Activated CD8-positive, alpha-beta memory T cell treated with anti-CD3 and anti-CD28 coated beads, Interleukin-2, amount 10 ng/mL, durations not matched to agents 7 days and 5 days (primary cell): ENCODE measurements at places on chromosomes 2 and 18. TPM values are rescaled to one million over a fixed set of nuclear protein-coding genes. Genes with fewer than 3 reads are reported as not detected.

DNA sequence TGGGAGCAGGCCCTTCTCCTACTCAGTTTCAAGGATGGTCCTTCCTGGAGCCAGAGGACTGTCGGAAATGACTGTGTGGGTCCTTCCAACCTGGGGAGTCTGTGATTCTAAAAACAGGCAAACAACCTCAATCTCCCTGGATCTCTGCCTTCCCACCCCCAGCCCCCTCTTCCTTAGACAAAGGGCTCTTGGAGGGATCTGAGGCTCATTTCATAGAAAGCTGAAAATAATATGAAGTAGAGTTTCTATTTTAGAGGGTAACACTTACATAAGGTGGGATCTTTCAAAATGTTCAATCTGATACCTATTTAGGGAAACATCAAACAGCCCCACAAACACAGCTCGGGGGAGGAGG lies 69.4 kb downstream of the RHOB start:
- H3K4me3 ChIP-seq, result no peak overlapping the region
- peak overlapping the region; percentile 78 for H3K27ac ChIP-seq
- peaks cover 21% of the 10 kb centered on the region for H3K4me1 ChIP-seq

DNA sequence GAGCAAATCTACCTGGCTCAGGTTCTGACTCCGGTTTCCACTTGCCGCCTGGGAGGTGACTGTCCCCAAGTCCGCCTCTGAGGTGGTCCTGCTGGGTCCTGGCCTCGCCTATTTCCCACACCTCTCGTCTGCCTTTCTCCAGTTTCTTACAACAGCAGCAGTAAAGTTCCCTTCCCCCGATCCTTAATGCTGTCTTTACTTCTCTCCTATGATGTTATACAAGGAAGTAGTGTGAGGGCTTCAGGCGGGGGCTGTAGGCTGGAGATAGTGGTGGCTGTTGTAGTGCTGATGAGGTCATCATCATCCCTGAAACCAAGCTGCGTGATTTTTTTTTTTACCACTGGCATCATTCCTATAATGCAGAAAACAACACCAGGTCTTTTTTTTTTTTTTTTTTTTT lies 18.9 kb downstream of the TGIF1 start:
- no peak overlapping the region for H3K27ac ChIP-seq
- H3K36me3 ChIP-seq, result no peaks in the 10 kb centered on the region
- H3K4me1 ChIP-seq, result peaks cover 13% of the 10 kb centered on the region
- H3K4me3 ChIP-seq, result no peak overlapping the region

GRCh38 chr18:61883547-61883946 lies 9.3 kb downstream of the RNF152 start:
- no peaks in the 10 kb centered on the region for H3K4me1 ChIP-seq
- no peaks in the 10 kb centered on the region for H3K36me3 ChIP-seq
- no peak overlapping the region for H3K4me3 ChIP-seq
- H3K27me3 ChIP-seq, result peaks cover 18% of the 10 kb centered on the region

GRCh38 chr2:222427646-222428301 lies 3.4 kb downstream of the SGPP2 start:
- H3K27me3 ChIP-seq, result peaks cover 49% of the 10 kb centered on the region
- peaks cover 14% of the 10 kb centered on the region for H3K4me1 ChIP-seq
- DNase-seq, result no peak
- peak overlapping the region; percentile 77 for H3K27ac ChIP-seq
- H3K4me3 ChIP-seq, result no peak overlapping the region
- peaks cover 1% of the 10 kb centered on the region for H3K36me3 ChIP-seq

DNA sequence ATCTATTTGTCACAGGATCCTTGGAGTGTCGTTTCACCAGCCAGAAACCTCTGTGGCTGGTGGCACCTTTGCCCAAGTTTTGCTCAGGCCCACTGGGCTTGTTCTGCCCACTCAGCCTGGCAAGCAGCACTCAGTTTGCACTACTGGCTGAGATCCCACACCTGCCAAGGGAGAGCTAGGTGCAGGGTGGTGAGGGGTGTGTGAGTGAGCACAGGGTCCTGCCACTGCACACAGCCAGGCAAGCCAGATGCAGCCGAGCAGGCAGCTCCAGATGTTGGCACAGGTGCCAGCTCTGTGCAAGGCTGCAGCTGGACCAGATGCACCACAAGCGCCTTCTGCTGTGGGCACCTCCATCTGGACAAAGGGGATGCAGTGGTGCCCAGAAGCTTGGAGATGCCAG lies 281.7 kb upstream of the UBE2E3 start:
- H3K27ac ChIP-seq, result no peak overlapping the region
- no peaks in the 10 kb centered on the region for H3K4me1 ChIP-seq
- DNase-seq, result no peak
- no peaks in the 10 kb centered on the region for H3K27me3 ChIP-seq

DNA sequence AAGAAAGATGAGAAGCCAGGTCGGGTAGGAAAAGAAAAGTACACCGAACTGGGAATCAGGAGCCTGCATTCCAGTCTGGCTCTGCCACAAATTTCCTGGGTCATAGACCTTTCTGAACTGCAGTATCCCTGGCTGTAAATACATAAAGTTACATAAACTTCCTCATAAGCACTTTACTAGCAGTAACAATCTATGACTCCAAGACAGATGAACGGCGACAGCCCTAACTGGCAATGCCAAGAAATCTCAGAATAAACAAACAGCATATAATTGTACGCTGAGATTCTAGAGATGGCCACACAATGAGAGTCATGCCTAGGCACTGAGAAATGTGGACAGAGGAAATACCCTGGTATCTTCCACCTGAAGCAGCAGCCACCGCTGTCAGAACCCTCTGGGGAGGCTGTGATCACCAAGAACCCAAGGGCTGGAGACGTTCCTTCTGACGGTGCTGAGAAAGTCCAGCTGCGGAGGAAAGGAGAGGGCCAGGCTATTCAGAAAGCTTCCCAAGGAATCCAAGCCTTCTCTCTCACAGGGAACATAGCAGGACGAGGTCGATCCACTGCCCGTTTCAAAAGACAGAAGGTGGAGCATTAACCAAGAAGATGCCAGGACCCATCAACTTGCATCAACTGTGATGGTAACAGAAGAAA lies 89.3 kb upstream of the SLC66A3 start:
- peaks cover 31% of the 10 kb centered on the region for H3K27me3 ChIP-seq
- peaks cover under 1% of the 10 kb centered on the region for H3K4me1 ChIP-seq
- DNase-seq, result no peak
- no peak overlapping the region for H3K27ac ChIP-seq
- no peaks in the 10 kb centered on the region for H3K36me3 ChIP-seq
- no peak overlapping the region for H3K4me3 ChIP-seq

MALL gene
- total RNA-seq, result not detected

COL3A1 gene
- total RNA-seq, result 0.23 TPM

KIF1A gene
- total RNA-seq, result 0.76 TPM

ASPRV1 gene
- total RNA-seq, result 1.3 TPM
